Heart left ventricle (tissue), 16 donors: ENCODE measurements at places on chromosomes 13 and 19. TPM values are rescaled to one million over a fixed set of nuclear protein-coding genes. Genes with fewer than 3 reads are reported as not detected.

- H3K4me3 ChIP-seq: no peak overlapping the region
- DNase-seq: peak; percentile 81
- H3K4me1 ChIP-seq: peaks cover 5% of the 10 kb centered on the region
- H3K27ac ChIP-seq: peak overlapping the region; percentile 65
These were observed 112.3 kb downstream of the GADD45B start for GRCh38 chr19:2588081-2588777.

- H3K4me1 ChIP-seq: no peaks in the 10 kb centered on the region
- DNase-seq: no peak
- no peaks in the 10 kb centered on the region for H3K36me3 ChIP-seq
- no peaks in the 10 kb centered on the region for H3K27me3 ChIP-seq
- H3K4me3 ChIP-seq: no peak overlapping the region
These were observed 75.4 kb upstream of the TRPC4 start for GRCh38 chr13:37944869-37945442.

DNA sequence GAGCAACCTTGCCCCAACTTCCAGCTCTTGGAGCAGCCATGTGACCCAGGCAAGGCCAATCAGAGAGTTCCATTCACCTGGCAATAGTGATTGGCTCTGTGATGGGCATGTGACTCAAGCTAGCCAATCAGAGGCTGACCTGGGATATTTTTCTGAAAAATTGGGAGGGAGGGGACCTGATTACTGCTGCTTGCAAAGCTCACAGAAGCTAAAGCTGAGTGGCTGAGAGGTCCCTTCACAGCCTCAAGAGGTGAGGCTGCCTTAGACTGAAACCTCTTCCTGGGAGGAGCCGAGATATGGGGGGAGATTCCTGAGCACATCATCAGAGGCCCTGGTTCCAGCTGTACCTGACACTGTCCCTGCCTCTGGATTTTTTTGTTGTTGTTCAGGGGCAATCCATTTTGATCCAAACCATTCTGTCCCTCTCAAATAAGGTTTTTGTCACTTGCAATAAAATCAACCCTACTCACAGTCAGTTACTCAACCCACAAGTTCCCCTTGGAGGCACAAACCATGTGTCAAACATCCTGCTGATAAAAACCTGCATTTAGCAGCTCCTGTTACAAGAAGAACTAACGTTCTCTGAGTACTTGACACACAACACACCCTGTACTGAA lies 4.8 kb downstream of the CIB3 start:
- H3K36me3 ChIP-seq: no peaks in the 10 kb centered on the region
- no peaks in the 10 kb centered on the region for H3K4me1 ChIP-seq
- DNase-seq: no peak
- no peaks in the 10 kb centered on the region for H3K27me3 ChIP-seq

GRCh38 chr13:44437356-44438233 lies 64.0 kb downstream of the SERP2 start:
- peak overlapping the region; percentile 95 for H3K27ac ChIP-seq
- H3K27me3 ChIP-seq: no peaks in the 10 kb centered on the region
- peaks cover 26% of the 10 kb centered on the region for H3K4me1 ChIP-seq

RGCC gene
- 68.4 TPM for total RNA-seq

- peak; percentile 82 for DNase-seq
- peak overlapping the region; percentile 15 for H3K4me3 ChIP-seq
- peaks cover 39% of the 10 kb centered on the region for H3K4me1 ChIP-seq
- H3K27me3 ChIP-seq: peaks cover 17% of the 10 kb centered on the region
- H3K36me3 ChIP-seq: no peaks in the 10 kb centered on the region
- H3K27ac ChIP-seq: no peak overlapping the region
These were observed 10.3 kb downstream of the PALM start for GRCh38 chr19:718991-719512.

GRCh38 chr19:57978586-57979289 lies 4.4 kb upstream of the C19orf18 start:
- H3K27ac ChIP-seq: no peak overlapping the region
- no peaks in the 10 kb centered on the region for H3K27me3 ChIP-seq
- no peak overlapping the region for H3K4me3 ChIP-seq
- no peak for DNase-seq
- peaks cover 55% of the 10 kb centered on the region for H3K36me3 ChIP-seq
- H3K4me1 ChIP-seq: no peaks in the 10 kb centered on the region

KLK2 gene
- not detected for total RNA-seq

- DNase-seq: no peak
- peaks cover 10% of the 10 kb centered on the region for H3K4me1 ChIP-seq
- no peak overlapping the region for H3K4me3 ChIP-seq
- H3K27ac ChIP-seq: no peak overlapping the region
- no peaks in the 10 kb centered on the region for H3K36me3 ChIP-seq
These were observed 219.7 kb upstream of the SPRY2 start for GRCh38 chr13:80560609-80561008.

DNA sequence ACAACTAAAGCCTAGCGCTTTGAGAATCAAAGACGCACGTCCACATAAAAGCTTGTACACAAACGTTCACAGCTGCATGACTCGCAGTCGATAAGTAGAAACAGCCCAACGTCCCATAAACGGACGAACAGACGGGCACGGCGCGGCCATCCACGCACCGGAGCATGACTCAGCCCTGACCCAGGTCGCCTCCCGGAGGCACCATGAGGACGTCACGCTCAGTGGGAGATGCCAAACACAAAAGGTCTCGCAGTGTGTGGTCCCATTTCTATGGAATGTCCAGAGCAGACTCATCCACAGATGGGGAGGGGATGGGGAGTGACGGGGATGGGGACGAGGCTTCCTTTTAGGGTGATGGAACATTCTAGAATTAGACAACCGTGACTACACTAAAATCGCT lies 9.4 kb downstream of the POLRMT start:
- DNase-seq: no peak
- H3K4me1 ChIP-seq: no peaks in the 10 kb centered on the region
- peaks cover 66% of the 10 kb centered on the region for H3K36me3 ChIP-seq
- H3K4me3 ChIP-seq: no peak overlapping the region
